ENCODE measurements at places on chromosomes 3 and 15. TPM values are rescaled to one million over a fixed set of nuclear protein-coding genes. Genes with fewer than 3 reads are reported as not detected.
A peak's percentile ranks its signal among the peaks of the same experiment; 100 is the strongest.

The DLEC1 gene
- total RNA-seq: not detected

The SUCNR1 gene
- total RNA-seq: 0.12 TPM

The GHSR gene
- not detected for total RNA-seq

The LINGO1 gene
- not detected for total RNA-seq

The MFGE8 gene
- total RNA-seq: 45.1 TPM

The ST3GAL6 gene
- total RNA-seq: 8.6 TPM

The RPL39L gene
- total RNA-seq: 143 TPM

The AP3B2 gene
- total RNA-seq: 1.7 TPM

GRCh38 chr3:127786353-127787070 is 35.8 kb downstream of the MGLL start:
- DNase-seq: no peak

GRCh38 chr15:68337826-68338225 is 60.3 kb downstream of the FEM1B start:
- DNase-seq: peak; percentile 83

DNA sequence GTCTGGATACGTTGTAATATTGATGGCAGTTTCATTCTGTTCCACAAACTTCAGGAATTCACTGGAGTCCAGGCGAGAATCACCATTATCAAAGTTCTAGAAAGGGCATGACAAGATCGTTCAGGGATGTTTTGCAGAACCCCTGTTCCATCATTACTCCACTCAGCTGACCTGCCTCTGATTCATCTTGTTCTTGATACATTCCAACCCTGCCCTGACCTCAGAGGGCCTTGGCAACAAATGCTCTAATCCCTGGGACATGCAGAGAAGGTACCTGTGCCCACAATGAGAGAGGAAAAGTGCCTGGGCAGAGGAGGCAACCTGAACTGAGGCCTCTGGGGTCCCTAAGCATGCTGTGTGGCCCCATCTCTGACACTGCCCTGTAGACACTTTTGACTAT is 45.9 kb downstream of the FSTL1 start:
- DNase-seq: no peak

- DNase-seq: no peak
These were observed 490.8 kb downstream of the MCTP2 start for GRCh38 chr15:94722024-94722636.

GRCh38 chr3:16395212-16395611 is 118.3 kb downstream of the RFTN1 start:
- DNase-seq: no peak

- DNase-seq: no peak
These were observed 10.5 kb downstream of the C3orf62 start for GRCh38 chr3:49266410-49267095.

DNA sequence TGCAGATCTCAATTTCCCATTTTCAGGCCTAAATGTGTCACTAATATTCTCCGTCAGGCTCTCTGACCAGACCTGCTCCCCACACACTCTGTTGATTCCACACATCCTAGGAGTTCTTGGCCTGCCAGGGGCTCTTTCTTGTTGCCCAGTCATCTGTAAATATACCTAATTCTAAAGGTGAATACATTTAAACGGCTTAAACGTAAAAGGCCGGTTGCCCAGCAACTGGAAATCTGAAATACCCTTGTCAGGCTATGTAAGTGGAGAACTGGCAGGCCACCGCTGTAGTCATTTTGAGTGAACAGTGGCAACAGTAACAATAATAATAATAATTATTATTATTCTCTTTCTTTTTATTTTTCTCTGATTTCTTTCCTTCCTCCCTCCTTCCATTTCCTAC is 302.7 kb downstream of the AGBL1 start:
- DNase-seq: no peak

DNA sequence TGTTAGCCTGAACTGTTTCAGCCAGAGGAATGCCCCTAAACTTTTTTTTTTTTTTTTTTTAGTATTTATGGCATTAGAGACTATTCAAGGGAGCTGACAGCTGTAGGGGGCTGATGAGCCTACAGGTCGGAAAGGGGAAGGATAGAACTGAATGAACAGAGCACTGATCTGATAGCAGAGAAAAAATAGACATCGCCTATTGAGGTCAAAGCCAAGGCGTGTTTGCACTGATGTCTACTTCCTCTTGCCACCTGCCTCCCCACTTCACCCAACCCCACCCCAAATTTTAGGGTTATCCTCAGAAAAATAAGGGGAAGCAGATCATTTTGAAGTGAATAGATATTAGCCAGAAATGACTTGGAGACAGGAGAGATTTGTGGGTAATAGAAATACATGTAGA is 3.0 kb upstream of the ZMAT3 start:
- no peak for DNase-seq

- DNase-seq: peak; percentile 74
These were observed 121.7 kb upstream of the TPM1 start for GRCh38 chr15:62920682-62921502.

GRCh38 chr15:96264351-96264798 is 66.1 kb upstream of the NR2F2 start:
- no peak for DNase-seq

- DNase-seq: peak; percentile 46
These were observed 119.0 kb downstream of the GOLIM4 start for GRCh38 chr3:167976516-167977361.

GRCh38 chr3:16912400-16913263 is 27.9 kb downstream of the PLCL2 start:
- no peak for DNase-seq

DNA sequence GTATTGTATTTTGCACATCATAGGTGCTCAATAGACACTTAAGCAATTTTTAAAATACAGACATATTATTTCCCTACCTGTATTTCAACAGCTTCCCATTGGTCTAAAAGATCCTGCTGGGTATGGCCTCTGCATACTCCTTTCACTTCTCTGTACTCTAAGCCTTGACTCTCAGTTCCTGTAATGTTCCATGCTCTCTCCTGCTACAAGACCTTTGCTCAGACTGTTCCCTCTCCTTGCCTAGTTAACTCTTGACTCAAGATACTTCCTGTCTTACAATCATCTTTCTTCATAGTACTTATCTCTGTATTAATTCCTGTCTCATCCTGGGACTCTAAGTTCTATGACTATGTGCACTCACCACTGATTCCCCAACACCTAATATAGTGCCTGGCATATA is 1.7 kb downstream of the SCN11A start:
- no peak for DNase-seq

- peak; percentile 21 for DNase-seq
These were observed 155.0 kb upstream of the BHLHE40 start for GRCh38 chr3:4823986-4824925.

- no peak for DNase-seq
These were observed 14.8 kb upstream of the DIPK2A start for GRCh38 chr3:143956838-143957237.

DNA sequence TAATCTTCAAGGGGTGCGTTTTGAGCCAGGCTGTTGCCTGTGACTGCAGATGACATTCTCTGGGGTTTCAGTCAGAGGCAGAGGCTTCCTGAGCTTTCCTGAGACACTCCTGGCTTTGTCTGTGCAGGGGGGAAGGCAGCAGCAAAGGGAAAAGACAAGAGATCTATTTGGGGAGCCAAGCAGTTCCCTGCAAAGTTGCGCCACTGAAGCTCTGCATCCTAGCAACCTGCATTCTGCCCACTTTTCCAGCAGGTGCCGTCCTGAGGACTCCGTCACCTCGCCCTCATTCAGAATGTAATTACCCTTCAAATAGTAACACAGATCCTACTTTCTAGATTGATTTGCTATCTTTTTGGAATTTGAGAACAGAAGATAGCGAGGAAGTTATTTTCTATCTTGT is 1.9 kb upstream of the TMEM158 start:
- no peak for DNase-seq

GRCh38 chr15:62141643-62142588 is 23.2 kb downstream of the C2CD4B start:
- no peak for DNase-seq

DNA sequence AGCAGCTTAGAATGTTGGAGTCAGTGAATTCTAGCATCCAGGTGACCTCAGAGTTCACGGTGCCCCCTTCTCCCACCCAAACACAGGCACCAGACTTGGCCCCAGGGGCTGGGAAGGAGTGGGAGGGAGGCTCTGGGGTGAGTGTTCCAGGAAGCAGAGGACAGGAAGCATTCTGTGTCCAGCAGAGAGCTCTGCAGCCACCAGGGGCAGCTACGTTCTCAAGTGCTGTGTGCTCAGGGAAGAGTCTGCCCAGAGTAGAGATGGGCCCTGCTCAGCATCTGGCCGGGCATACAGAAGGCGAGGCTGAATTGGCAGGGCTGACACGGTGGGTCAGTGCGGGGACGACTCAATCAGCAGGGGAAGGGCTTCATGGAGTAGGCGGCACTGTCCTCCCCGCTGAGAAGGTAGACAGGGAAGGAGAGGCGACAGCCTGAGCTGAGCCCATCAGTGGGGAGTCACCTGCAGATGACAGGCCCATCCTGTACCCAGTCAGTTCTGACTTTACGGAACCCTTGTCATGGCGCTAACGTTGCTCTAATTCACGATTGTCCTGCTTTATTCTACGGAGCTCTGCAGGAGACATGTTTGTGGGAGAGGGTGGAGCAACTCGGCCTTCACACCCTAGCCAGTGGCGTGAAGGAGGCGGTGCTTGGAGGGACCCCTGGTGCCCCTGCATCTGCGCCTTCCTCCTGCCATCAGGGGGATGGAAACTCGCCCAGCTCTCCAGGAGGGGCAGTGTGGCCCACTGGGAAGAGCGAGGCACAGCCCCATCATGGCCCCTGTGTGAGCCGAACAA is 82.2 kb downstream of the C3orf70 start:
- DNase-seq: peak; percentile 62

- DNase-seq: no peak
These were observed 28.2 kb downstream of the TGM4 start for GRCh38 chr3:44902628-44903027.

DNA sequence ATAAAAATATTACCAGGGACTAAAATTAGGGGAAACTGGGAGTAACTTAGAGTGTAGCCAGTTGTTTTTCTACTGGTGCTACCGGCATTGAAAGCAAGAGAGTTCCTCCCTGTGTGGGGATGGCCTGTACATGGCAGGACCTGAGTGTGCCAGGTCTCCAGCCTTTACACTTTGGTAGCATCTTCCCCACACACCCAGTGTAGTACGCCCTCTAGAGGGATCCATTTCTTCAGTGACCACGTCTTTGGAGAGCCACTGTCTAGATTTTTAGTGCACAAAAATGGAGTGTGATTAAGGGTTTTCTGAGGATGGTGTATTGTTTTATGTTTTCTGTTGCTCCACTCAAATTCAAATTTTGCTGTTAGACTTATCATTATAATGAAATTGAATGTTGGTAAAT is 507.0 kb upstream of the TPRG1 start:
- peak; percentile 50 for DNase-seq
